T-helper 17 cell (primary cell): ENCODE measurements at places on chromosomes 7 and 10.

DNA sequence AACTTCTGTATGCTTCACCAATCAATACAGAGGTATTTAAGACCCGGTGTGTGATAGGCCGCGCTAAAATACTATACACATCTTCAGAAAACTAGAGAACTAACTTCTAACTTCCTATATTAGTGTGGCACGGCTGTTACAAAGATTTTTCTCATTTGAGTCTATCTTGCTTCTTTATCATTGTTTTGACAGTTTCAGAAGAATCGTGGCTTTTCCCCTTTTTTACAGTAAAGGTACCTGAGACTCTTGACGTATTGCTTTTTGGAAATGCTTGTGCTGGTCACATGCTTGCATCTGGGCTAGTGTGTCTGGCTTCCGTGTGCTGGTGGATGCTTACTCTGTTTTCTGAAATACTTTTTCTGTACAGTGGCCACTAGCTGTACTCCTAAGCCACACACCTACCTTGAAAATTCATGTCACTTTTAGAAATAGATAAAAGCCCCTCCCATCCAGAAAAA is 12.7 kb downstream of the IKZF1 start:
- no peak for DNase-seq

- no peak for DNase-seq
These were observed 8.7 kb upstream of the PRSS2 start for GRCh38 chr7:142762104-142762503.

GRCh38 chr7:72268090-72268489 is 144.0 kb downstream of the CALN1 start:
- DNase-seq = no peak

DNA sequence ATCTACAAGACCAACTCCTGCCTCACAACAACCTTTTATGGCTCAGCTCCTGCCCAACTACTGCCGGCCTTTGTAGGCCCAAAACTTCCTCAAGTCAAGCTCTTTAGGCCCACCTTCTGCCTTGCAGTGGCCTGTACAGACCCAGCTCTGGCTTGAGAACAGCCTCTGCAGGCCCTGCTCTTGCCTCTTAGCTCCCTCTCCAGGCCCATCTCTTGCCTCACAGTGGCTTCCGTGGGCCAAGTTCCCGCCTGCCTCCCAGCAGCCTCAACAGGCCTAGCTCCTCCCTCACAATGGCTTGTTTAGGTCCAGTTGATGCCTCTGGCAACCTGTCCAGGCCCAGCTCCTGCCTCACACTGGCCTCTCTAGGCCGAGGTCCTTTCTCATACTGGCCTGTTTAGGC is 32.4 kb upstream of the VKORC1L1 start:
- no peak for DNase-seq

- no peak for DNase-seq
These were observed 4.7 kb upstream of the ARPC1B start for GRCh38 chr7:99369767-99370391.

- DNase-seq = no peak
These were observed 123.0 kb upstream of the SP4 start for GRCh38 chr7:21304808-21305375.

DNA sequence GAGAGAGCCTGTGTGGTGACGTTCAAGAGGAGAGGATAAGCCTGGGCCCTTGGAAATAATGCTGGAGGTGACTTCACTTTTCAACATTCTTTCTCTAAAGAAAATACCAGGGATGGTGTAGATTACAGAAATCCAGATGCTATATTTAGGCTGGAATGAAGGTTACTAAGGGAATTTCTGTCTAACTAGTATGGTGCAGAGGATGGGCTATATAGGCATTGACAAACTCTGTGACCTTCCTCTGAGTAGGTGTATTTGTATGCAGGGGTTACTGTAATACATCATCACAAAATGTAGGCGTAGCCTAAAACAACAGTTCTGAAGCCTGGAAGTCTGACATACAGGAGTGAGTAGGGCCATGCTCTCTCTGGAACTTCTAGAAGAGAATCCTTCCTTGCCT is 155.3 kb upstream of the INHBA start:
- no peak for DNase-seq

DNA sequence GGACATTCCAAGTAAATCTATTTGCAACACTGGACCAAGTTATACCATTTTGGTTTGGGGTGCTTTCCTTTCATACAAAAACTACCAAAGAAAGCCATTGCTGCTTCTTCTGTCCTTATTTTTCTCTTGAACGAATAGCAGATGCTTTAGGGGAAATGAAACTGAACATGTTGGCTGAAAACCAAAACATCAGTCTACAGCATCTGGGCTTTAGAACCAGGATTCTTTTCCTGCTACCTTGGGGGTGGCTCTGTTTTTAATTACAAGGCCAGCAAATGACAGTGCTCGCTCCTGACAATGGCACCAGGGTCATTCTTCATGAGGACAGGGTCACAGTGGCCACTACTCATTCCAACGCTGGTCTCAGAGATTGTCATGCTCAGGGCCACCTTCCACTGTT is 80.3 kb downstream of the WDR11 start:
- DNase-seq = no peak
